ENCODE measurements at places on chromosomes 5 and 9.

DNA sequence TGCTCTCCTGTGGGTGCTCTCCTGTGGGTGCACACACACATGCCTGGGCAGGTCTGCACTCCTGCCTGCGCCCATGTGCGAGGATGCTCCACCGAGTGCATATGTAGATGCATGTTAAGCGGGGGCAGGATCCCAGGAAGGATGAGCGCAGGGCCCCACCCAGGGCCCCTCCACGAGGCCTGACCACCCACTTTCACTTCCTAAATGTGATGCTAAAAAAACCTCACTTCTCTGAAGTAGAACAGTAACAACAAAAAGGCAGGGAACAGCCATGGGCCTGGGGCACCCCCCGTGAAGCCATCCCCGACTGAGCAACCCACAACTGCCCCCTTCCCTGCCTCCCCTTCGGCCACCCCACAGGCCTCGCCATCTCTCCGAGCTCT lies 48.2 kb upstream of the SARDH start:
- no peak for DNase-seq

DNA sequence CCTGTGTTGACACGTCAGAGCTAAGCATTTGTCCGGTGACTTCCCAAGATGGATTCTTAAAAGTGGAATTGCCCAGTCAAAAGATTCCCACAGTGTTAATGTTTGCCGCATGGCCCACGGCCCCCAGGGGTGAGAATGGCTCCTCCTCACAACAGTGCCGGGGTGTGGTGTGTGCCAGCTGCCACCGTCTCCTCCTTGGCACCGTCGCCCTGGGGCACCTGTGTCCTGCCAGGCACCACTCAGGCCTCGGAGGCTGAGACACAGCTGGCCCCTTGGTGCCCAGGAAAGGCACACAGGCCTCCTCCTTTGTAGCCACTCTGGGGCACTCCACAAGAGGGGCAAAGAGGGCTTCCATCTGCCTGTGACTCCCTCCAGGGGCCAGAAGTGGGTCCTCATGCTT lies 4.3 kb downstream of the KCNT1 start:
- no peak for DNase-seq

- DNase-seq: no peak
Observed at GRCh38 chr5:174618589-174618988, 105.8 kb upstream of the MSX2 start.

DNA sequence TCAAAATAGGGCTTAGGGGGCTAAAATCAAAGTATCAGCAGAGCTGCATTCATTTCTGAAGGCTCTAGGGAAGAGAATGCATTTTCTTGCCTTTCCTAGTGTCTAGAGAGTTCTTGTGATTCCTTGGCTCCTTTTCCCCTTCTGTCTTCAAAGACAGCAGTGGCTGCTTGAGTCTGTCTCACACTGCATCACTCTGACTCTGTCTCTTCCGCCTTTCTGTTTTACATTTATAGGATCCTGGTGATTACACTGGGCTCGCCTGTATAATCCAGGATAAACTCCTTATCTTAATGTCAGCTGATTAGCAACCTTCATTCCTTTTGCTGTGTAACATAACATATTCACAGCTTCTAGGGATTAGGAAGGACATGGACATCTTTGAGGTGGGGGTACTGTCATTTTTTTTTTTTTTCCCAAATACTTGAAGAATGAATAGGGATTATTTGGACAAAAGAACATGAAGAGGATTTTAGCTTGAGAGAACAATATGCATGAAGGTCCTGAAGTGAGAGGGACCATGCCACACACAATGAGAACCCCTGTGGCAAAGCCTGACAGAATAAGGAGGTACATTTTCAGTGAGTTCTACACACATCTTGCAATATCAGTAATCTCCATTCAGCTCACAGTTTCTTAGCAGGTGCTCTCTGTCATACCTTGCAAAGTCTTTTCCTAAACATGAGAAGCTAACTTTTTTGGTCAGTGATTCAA lies 267.6 kb downstream of the FAM170A start:
- DNase-seq: no peak

- no peak for DNase-seq
Observed at GRCh38 chr9:94144394-94144793, 60.1 kb downstream of the PTPDC1 start.

DNA sequence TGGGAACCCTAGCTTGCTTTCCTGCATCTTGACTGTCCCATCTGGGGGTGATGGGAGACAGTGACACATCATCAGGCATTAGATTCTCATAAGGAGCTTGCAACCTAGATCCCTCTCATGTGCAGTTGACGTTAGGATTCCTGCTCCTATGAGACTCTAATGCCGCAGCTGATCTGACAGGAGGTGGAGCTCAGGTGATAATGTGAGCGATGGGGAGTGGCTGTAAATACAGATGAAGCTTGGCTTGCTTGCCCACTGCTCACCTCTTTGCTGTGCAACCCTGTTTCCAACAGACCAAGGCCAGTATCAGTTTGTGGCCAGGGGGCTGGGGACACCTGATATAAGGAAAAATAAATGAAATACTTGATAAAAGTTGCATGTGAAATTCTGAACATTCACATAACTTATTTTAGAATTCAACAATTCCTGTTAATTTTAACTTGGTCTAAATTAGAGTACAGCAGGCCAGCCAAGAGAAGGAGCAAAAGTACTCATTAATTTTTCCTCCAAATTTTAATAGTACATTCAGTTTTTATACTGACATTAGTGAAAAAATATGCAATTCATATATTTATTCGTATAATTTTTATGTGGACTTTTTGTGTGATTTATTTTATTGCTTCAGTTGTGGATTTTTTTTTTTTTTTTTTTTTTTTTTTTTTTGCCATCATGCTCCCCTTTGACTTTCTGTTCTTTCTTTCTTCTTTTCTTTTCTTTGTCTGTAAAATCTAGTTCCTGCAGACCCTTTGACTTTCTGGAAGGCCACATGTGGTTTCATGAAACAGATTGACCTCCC lies 11.4 kb downstream of the PAM start:
- no peak for DNase-seq

GRCh38 chr5:15995341-15996052 lies 184.1 kb downstream of the MARCHF11 start:
- DNase-seq: no peak

Data from stimulated activated CD4-positive, alpha-beta T cell treated with anti-CD3 and anti-CD28 coated beads, Interleukin-1b, Interleukin-23, amount 100 ng/mL, for 1 hour (primary cell).